ENCODE measurements at places on chromosomes 3 and 15.

GRCh38 chr15:92306663-92307062 lies 87.0 kb upstream of the ST8SIA2 start:
- no peak for DNase-seq

DNA sequence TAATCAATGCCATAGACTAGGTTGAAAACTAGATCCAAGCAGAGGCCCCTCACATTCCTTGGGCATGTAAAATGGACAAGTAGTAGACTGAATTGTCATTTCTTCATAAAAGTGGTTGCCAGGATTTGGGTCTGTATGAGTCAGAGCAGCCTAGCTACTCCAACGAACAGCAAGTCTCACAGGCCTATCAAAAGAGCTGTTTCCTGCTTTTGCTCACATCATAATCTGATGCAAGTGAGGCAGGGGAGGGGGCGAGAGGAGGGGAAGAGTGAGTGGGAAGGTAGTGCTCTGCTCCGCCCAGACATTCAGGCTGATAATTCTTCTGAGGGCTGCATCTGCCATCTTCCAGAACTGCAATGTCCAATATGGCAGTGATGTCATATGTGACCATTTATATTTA lies 228.9 kb upstream of the PRICKLE2 start:
- DNase-seq = no peak

DNA sequence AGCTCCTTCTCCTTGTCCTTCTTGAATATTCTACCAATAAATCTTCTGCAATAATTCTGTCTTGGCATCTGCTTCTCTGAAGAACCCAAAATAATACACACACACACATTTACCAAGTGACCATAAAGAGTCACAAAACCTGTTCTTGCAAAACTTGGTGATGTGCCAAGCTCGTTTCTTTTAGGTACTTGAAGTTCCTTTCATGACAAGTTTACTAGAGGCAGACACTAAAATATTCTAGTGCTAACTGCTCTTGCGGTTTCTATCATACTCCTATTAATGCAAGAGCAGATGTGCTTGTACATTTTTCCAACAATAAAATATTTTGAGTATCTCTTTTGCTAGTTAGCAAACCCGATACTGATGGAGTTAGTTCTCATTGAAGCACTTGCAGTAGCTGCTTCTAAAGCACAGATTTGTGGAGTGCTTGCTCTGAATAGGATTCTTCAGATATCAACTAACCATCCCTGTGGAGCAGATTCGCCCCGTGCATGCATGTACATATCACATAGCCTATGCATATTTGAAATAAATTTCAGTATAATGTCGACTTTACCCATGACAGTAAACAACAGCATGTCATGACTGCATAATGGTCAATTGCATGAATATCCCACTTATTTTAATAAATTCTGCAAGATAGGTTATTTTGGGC lies 23.2 kb downstream of the HHLA2 start:
- DNase-seq = no peak

DNA sequence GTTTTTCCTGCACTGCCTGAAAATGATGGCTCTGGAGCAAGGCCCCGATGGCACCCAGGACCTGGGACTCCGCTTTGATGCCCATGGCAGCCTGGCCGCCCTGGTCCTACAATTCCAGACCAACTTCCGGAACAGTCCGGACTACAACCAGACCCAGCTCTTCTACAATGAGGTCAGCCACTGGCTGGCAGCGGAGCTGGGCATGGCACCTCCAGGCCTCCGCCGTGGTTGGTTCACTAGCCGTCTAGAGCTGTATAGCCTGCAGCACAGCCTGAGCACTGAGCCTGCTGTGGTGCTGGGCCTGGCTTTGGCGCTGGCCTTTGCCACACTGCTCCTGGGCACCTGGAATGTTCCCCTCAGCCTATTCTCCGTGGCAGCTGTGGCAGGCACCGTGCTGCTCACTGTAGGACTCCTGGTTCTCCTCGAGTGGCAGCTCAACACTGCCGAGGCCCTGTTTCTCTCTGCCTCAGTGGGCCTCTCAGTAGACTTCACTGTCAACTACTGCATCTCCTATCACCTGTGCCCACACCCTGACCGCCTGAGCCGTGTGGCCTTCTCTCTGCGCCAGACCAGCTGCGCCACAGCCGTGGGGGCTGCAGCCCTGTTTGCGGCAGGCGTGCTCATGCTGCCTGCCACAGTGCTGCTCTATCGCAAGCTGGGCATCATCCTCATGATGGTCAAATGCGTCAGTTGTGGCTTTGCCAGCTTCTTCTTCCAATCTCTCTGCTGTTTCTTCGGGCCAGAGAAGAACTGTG lies 10.9 kb downstream of the DISP2 start:
- DNase-seq = no peak

DNA sequence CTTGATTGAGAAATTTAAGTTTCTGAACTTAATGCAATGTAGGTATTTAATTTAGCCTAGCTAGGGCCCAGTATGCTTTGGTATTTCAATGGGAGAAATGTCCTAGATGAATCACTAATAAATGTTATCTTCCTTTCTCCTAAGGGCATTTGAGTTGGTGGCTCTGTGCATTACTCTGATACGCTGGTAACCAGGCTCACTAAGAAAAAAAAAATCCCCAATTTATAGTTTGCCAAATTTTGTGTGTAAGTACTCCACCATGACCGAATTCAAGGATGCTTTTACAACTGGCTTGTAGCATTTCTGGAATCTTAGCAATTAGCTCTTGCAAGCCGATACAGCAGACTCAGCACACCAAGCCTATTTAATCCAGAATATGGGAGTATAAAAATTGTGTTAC lies 94.6 kb upstream of the LPP start:
- DNase-seq = no peak

GRCh38 chr3:118447339-118447738 lies 587.3 kb downstream of the IGSF11 start:
- no peak for DNase-seq

DNA sequence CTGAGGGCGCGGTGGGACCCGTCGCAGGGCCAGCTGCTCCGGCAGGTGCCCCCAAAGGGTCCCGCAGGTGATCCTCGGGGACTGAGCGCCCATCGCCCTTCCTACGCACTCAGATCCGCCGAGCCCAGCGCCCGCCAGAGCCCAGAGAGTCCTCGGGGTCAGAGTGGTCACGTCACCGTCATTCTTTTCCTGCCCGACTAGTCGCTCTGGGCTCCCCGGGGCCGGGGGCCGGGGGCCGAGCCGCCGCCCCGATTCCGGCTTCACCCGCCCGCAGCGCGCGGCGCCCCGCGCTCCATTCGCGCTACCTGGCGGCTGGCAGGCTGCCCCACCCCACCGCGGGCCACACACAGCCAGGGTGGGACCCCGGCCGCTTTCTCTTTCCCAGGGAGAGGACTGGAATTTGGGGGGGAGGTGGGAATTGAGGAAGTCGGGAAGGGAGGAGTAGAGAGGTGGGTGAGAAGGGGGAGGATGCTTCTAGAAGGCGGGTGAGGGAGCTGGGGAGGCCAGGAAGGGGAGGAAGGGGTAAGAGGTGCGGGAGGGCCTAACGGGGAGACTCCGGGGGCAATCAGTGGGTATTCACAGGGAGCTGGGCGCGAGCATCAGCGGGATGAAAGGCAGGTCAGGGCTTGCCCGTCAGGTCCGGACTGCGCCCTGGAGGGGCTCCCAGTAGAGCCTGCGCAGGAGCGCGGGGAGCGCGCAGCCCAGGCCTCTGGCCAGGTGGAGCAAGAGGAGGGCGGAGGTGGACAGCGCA lies 36.1 kb upstream of the EPHB3 start:
- DNase-seq = no peak

- DNase-seq = no peak
These were observed 47.9 kb downstream of the ATP2C1 start for GRCh38 chr3:130941793-130942192.

GRCh38 chr15:50873935-50874361 lies 34.5 kb upstream of the AP4E1 start:
- no peak for DNase-seq

DNA sequence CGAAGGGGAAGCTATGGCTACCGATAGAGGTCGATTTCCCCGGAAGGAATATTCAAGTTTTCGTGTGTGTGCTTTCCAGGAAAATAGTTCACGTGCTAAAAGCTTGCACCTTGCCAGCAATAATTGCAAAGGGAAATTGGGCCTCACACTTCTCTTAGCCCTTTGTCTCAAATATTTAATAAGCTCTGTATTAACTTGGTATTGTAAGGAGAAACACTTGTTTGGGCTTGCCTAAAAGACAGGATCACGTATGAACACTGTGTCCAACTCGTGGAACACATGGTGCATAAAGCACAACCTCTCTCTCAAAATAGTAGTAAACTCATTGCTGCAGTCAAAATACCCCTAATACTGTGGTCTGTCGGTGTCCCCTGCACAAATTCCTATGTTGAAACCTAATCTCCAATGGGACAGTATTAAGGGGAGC lies 352 bp upstream of the TMF1 start:
- no peak for DNase-seq

- no peak for DNase-seq
These were observed 27.3 kb downstream of the LIPC start for GRCh38 chr15:58459045-58459444.

GRCh38 chr3:178036451-178037144 lies 499.6 kb upstream of the KCNMB2 start:
- no peak for DNase-seq

DNA sequence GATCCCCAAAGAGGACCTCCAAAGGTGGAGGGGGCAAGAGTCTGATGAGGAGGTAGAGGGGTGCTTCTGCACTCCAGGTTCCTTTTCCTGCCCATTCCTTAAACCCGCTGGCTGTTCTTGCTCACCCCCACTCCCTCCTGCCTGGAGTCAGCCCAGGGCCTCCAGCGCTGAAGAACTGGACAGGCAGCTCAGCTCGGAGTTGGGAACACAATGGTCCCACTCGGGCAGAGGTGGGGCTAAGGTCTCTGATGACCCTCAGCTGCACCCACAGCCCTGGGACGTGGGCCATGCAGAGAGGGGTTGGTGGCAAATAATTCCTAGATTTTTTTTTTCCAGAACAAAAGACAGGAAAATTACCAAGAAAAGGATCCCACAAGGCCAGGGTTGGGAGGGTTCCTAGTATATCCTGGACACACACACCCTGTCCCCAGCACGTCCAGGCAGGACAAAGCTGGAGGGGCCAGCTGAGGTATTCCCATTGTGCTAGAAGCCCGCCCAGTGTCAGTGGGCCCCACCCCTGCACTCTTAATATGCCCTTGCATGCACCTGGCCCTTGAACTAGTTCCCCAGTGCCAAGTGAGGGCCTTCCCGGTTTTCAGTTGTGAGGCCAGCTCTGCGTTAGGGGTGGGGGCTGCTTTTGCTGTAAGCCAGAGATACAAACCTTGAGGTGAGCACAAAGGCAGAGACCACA lies 22.1 kb upstream of the IP6K2 start:
- no peak for DNase-seq

GRCh38 chr3:11154953-11155325 lies 646 bp downstream of the HRH1 start:
- DNase-seq = no peak

GRCh38 chr3:15812183-15812582 lies 14.4 kb upstream of the ANKRD28 start:
- DNase-seq = no peak

- no peak for DNase-seq
These were observed 10.0 kb downstream of the MYO5A start for GRCh38 chr15:52518487-52519371.

- peak; percentile 82 for DNase-seq
These were observed at the start of gene SAMMSON for GRCh38 chr3:69999140-70000027. SAMMSON (plus strand) TSS chr3:69999733.

DNA sequence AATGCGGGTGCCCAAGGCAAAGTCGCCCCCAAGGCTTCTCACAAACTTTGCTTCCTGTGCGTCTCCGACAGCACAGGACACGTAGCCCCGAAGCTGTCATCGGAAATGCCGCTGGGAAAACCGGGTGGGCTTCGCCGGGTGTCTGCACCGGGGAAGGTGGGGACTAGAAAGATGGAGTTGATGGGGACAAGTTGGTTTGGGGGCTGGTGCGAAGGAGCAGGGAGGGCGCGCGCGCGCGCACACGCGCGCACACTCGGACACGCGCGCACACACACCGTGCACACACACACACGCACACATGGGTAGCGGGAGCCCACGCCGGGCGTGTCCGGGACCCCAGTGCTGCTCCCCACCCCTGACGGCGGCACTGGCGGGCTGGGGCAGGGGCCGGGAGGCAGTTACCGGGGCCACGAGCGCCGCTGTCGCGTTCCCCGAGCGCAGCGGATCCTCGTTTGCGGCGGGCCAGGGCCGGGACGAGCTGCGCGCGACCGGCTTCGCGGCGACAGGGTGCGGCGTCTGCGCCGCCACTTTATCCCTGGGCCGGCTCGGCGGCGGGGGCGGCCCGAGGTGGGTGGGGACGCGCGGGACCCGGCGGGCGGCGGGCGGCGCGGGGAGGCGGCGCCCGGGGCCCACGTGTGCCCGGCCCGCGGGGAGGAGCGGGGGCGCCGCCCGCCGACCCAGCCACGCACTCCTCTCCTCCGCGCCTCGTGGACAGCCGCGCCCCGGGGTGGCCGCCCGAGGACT lies 539 bp upstream of the MGLL start:
- DNase-seq = no peak

DNA sequence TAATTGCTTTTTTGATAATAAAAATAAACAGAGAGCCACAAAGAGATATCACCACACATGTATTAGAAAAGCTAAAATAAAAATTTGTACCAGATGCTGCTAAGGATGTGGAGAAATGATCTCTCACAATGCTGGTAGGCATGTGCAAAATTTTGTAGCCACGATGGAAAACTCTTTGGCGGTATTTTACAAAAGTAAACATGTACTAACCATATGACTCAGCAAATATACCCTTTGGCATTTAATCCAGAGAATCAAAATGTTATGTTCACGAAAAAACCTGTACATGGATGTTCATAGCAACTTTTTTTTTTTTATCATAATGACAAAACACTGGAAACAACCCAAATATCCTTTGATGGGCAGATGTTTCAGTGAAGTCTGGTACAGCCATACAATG lies 261.2 kb downstream of the LPP start:
- DNase-seq = no peak

DNA sequence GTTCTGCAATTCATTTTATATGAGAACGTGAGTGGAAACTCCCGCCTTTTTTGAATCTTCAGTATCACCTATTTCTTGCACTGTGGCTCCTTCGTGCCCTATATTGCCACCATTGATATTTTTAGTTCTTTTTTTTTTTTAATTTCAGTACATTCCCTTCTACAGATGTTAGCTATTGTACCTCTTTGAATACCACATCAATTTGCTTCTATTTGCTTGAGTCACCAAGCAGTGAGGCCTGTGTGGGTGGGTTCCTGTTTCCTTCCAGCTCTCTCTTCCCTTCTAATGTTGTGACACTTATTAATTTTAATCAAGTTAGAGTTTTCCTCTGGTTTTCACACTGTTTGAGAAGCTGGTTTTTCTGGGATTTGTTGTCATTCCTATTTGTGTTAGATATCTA lies 8.7 kb downstream of the HACD2 start:
- DNase-seq = no peak

DNA sequence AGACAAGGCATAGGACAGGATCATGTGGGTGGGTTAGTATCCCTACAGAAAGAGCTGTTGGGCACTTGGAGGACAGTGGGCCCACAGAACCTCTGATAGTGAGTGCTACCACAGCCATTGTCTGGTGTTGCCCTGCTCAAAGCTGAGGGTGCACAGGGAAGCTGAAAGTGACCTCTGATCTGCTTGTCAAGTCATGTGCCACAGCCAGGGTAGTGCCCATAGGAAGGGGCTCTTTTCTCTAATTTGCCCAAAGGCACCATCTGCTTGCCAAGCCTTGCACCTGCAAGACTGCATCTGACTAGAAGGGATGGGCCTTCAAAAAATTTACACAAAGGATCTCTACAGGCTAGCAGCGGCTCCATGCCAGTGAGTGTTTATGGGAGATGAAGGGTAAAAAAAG lies 87.4 kb upstream of the GSK3B start:
- DNase-seq = no peak

Measured in NCI-H2029 treated with DMSO at 0.1 percent for 48 hours (cell line).